T-helper 2 cell treated with Interferon-gamma antibody and Interleukin-4, amounts not matched to agents 5 μg/mL and 100 μg/mL, for 36 hours (primary cell): ENCODE measurements at places on chromosomes 6 and 20.

DNA sequence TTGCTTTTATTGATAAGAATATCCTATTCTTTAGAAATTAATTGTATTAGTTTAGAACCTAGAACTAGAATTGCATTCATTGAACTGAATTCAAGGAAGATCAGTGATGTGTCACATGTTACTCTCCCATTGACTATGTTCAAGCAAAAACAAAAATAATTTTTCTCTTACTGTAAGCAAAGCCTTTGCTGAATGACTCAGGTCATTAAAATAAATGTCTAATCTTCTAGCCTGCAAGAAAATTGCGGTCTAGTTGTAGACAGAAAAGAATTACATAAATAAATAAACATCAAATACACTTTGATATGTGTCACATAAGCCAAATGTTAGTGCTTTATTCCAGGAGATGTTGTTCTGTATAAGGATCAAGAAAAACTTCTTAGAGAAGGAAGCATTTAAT, 387.9 kb downstream of the ADGRB3 start:
- no peak for DNase-seq

DNA sequence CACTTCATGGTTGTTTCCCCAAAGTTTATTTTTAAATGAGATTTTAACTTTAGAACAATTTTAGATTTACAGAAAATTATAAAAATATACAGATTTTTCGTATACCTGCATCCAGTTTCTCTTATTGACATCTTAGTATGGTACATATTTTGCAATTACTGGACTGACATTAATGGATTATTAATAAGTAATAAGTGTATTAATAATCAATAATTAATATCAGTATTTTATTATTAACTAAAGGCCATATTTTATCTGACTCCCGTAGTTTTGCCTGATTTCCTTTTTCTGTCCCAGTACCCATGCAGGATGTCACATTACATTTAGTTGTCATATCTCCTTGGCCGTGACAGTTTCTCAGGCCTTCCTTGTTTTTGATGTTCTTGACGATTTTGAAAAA, 307.0 kb downstream of the C6orf118 start:
- no peak for DNase-seq

- no peak for DNase-seq
Measured at GRCh38 chr6:149200282-149200945, 117.1 kb upstream of the TAB2 start.

DNA sequence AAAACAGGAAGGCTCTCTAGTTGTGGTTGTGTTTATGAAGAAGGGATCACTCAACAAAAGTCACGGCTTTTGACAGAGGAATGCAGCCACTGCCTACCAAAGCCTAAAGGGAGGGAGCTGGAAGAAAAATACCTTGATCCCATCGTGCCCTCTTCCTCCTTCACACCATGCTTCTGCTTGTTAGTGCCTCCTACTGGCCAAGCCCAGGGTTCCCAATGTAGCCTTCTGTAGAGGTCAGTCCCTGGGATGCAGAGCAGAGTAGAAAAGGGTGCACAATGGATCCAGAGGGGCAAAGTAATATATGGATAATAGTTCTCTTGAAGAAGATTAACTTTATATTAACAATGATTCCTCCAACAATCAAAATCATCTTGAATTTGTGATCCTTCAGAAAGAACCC, 293.5 kb upstream of the FERMT1 start:
- DNase-seq: no peak

DNA sequence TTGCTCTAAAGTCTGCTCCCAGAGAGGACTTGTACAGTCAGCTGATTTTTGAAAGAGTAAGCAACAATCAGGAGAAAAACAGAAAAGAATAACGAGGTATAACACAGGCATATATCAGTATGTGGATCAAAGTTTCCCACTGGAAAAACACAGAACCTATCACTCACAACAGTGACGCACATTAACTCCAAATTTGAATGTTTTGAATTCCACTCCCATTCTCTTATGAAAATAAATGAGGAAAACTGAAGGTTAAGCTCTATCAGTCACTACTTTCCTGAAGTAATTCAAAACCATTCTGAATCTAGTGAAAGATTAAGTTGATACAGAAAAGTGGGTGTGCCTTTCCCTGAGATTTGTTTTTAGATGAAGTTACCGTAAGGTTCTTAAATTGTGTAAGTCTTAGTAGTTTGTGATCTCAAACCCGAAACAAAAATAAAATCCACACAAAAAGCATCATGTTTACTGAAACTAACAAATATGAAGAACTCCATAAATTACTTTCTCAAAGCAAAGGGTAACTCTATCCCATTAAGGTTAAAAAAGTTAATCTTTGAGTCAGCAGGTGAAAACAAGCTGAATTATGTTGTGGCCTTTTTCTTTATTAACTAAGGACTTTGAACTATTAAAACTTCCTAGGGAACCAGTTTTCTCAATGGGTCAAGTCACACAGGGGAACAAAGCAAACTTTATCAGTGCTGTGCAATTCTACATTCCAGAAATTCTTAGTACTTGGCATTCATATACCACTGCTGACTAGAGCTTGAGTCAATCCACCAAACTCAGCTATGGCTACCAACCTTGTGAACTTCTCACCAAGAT, 115.7 kb downstream of the OGFRL1 start:
- no peak for DNase-seq

DNA sequence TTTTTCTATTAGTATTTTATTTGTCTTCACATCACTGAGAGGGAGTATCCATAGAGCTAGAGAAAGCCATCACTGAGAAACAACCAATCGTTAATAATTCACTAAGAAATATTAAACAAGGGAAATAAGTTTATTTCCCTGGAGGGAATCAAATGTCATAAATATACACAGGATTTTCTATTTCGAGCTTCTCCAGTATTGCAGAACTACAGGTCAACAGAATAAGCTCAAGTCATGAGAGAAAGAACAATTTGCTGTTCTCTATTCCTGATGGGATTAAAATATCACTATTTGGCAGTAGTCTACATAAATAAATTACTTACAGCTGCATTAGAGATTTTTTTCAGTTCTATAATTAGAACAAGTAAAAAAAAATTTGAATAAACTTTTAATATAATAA, 2.2 kb upstream of the FAM162B start:
- DNase-seq: no peak

DNA sequence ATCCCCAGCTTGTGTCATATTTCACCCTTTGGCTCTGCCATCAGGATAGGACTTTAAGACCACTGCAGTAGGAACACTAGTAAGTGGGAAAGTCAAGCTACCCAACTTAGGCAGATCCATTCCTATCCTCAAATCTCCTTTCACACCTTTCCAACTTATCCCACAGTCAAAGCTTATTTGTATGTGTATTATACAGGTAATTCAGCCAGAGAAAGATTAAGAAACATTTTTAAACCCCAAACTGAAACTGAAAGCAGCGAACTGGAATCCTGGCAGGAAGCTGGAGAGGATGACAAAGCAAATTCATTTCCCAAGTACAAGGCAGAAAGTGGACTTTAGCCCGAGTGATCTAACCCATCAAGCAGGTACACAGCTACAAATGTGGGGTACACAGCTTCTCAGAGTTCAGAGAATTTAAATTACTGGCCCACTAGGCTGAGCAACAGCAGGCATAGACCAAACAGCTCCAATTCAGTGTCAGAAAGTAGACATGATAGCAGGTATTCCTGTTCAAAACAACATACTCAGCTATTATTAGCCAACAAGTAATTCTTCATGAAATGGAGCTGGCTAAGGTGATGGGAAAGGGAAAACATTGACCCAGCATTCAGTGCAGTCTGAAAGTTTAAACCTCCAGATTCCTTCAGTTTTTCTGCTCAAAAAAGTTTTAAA, 39.1 kb downstream of the ILRUN start:
- DNase-seq: no peak

DNA sequence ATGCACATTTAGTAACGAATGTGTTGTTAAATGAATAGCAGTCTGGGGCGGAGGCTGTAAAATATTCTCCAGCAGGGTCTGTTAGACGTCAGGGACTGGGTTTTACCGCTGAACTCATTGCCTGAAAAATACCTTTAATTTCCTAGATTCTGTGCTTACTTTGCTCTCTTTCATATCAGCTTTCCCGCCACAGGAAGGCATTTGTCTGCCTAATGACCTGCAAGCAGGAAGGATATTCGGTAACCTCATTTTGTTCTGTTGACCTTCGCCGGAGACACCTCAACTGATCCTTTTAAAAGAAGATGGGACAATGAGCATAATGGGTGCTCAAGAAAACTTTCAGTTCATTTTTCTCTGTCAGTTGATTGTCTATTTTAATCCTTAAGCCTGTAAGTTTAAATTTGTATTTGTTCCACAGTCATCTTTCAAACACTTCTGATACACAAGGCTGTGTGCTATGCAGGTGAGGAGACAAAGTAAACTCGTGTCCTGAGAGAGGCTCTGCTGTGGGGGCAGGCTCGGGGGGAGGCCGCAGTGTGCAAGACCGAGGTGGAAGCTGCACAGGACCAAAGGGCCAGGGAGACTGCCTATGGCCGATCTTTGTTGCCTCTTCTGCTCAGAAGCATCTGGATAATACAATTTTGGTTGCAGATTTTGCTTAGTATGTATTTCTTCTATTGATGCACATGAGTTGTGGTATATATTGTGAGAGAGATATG, 27.4 kb upstream of the SIM1 start:
- no peak for DNase-seq

DNA sequence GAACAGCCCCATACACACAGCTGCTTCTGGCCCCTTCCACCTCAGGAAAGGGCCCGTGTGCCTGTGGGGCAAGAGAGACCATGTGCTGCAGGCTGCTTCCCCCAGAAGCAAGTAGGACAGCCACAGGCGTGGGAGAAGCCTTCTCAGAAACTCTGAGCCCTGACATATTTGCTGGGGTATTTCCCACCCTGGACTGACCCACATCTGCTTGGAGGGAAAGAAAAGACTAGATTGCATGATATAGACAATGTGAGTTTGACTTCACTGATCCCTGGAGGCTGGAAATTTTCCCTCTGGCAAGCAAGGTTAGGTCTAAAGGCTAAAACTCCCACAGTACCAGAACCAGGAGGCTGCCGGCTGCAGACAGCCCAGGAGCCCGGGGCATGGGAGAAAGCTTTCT, 213.3 kb upstream of the SSTR4 start:
- DNase-seq: no peak

DNA sequence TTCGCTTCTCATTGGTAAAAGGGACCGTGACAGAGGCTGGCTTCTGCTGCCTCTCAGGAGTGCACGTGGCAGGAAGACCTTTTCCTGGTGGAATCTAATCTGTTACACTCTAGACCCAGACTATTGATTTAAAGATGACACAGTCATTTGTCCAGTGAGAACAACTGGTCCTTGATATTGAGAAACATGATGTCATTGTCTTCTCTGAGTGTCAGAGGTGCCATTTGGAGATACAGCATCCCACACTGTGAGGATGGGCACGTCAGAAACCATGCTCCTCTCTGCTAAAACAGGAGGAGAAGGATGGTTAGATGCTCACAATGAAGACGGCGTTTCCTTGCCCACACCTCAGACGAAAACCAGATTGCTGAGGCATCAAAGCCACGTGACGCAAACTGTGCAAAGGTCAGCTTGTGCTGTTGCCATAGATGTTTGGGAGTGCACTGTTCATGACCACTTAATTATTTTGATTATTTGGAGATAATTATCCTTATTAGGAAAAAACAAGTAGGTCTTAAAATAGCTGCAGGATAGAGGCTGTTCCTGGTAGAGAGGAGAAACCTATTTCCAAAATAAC, 169.0 kb downstream of the SMOC2 start:
- DNase-seq: no peak

- DNase-seq: no peak
Measured at GRCh38 chr20:4812641-4813075, 90.9 kb downstream of the PRND start.

DNA sequence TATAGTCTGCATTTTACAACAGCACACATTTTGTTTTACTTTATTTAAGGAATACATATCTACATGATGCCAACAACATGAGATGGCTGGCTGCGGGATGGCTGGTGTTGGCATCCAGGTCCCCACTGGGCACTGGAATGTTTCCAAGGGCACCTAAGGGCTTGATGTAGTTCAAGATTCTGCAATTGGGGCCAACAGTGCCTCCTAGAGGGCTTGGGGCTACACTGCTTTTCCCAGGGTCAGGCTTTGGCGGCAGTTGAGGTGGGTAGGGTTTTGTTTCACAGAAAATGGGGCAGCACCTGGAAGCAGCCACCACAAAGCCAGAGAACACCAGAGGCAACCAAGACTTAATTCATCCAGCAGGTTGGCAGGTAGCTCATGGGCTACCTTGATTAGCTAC, 202.2 kb upstream of the PRND start:
- DNase-seq: peak; percentile 6

GRCh38 chr6:132764370-132764769, 6.7 kb upstream of the VNN2 start:
- no peak for DNase-seq

DNA sequence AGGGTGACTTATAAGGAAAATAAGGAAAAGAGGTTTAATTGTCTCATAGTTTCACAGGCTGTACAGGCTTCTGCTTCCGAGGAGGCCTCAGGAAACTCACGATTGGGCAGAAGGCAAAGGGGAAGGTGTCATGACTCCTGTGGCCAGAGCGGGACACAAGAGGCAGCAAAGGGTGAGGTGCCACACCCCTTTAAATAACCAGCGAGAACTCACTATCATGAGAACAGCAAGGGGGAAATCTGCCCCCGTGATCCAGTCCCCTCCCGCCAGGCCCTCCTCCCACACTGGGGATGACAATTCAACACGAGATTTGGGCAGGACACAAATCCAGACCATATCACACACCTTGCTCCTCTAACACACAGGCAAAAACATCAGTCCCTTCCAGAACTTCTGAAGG, 254.0 kb downstream of the DLL1 start:
- no peak for DNase-seq

- no peak for DNase-seq
Measured at GRCh38 chr6:124683507-124683906, 278.7 kb upstream of the RNF217 start.

DNA sequence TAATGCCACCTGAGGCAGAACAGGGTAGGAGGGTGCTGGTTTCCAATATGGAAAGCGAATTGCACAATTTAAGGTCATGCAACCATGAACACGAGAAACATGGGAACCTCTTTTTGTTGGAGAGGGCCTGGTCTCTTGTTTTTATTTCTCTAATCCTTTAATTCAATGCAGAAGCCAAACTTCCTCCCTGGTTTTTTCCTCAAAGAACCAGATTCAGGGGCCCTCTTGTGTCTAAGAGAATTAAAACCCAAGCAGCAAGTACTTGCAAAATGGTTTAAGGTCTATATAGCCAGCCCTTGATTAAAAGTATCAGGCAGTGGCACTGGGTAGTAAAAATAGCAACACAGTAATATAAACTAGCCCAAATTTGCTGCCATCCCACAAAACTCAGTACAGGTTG, 19.5 kb downstream of the GSTA4 start:
- DNase-seq: no peak

GRCh38 chr20:18223409-18223808, 64.9 kb upstream of the ZNF133 start:
- no peak for DNase-seq

DNA sequence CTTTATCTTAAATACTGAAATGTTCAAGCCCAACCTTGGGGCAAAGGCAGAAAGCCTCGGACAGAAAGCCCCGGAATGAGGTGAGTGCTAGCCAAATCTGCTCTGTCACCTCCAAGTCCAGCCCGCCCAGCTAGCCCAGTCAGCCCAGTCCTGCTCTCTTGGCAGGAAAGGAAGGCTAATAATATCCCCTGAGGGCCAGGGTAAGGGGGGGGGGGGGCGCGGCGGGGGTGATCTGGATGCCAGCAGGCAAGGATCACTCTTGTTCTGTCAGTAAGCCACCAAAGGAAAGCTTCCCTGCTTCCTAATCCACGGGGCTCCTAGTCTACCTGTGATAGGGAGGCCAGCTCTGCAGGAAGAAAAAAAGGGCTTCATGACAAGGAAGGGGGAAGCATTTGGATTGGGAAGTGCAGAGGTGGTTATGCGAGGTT, 1.1 kb downstream of the NDRG3 start:
- DNase-seq: no peak

GRCh38 chr6:24763578-24763977, 11.2 kb upstream of the GMNN start:
- DNase-seq: no peak
